ENCODE measurements at places on chromosomes 4 and X. TPM values are rescaled to one million over a fixed set of nuclear protein-coding genes. Genes with fewer than 3 reads are reported as not detected.

Gene FOXR2
- not detected for total RNA-seq

Gene ERAS
- total RNA-seq = not detected

Gene DMRTC1
- total RNA-seq = not detected

Gene MAGED4
- 0.45 TPM for total RNA-seq

Gene ASB12
- 0.22 TPM for total RNA-seq

Gene ALB
- total RNA-seq = 18.3 TPM

Gene GABRQ
- not detected for total RNA-seq

Gene PTTG2
- not detected for total RNA-seq

DNA sequence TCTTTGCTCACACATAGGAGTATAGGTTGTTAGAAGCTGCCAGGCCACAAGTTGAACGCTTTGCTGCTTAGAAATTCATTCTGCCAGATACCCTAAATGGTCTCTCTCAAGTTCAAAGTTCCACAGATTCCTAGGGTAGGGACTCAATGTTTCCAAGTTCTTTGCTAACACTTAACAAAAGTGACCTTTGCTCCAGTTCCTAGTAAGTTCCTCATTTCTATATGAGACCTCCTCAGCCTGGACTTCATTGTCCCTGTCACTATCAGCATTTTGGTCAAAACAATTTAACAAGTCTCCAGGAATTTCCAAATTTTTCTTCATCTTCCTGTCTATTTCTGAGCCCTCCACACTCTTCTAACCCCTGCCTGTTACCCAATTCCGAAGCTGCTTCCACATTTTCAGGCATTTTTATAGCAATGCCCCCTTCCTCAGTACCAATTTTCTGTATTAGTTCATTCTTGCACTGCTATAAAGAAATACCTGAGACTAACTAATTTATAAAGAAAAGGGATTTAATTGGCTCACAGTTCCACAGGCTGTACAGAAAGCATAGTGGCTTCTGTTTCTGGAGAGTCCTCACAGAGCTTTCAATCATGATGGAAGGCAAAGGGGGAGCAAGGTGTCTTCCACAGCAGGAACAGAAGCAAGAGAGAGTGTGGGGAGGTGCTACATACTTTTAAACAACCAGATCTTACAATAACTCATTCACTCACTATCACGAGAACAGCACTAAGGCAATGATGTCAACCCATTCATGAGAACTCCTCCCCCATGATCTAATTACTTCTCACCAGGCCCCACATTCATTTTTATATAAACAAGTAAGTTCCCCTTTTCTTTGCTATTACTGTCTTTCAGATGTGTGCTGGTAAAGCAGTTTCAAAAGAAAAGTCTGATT, 11.5 kb upstream of the TLR1 start:
- DNase-seq = no peak

DNA sequence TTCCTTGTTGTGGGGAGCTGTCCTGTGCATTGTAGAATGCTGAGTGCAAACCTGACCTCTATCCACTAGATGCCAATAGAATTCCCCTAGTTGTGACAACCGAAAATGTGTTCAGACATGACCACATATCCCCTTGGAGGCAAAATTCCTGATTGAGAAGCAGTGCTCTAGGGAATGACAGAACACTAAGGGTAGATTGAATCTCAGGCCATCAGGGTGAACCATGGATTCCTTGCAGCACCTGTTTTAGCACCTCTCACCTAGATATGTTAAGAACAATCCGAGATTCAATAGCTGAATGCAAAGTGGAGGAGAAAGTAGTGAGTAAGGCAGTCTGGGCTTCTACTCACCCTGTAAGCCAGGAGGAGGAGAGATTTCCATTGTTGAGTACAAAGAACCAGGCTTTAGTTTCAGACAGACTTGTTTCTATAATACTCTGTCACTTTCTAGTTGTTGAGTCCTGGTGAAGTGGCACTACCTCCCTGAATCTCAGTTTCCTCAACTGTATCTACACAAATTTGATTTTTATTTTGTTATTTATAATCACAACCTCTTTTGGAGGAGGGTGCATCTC, 111.0 kb upstream of the RAP2C start:
- DNase-seq = no peak

GRCh38 chrX:12153741-12154140, 15.5 kb downstream of the FRMPD4 start:
- no peak for DNase-seq

GRCh38 chr4:86759298-86759697, 89.9 kb downstream of the SLC10A6 start:
- no peak for DNase-seq

GRCh38 chr4:153216546-153216945, 12.3 kb downstream of the TRIM2 start:
- no peak for DNase-seq

DNA sequence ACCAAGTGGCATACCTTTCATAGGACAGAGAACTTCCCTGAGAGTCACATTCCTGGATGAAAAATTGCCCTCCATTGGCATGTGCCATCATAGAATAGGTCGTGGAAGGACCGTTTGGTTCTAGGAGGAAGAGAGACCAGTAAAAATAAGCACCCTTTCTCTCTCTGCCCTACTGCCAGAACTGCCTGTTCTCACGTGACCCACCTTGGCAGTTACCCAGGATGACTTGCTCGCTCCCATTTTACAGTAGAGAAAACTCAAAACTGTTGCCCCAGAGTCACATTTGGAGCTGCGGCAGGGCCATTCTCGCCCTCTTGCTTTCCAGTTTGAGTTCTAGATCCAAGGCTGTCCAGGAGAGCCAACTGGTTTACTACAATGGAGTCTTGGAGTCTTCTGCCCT, 1.1 kb upstream of the NLGN3 start:
- DNase-seq = no peak

GRCh38 chrX:71420686-71421085, 54.5 kb downstream of the TAF1 start:
- no peak for DNase-seq

DNA sequence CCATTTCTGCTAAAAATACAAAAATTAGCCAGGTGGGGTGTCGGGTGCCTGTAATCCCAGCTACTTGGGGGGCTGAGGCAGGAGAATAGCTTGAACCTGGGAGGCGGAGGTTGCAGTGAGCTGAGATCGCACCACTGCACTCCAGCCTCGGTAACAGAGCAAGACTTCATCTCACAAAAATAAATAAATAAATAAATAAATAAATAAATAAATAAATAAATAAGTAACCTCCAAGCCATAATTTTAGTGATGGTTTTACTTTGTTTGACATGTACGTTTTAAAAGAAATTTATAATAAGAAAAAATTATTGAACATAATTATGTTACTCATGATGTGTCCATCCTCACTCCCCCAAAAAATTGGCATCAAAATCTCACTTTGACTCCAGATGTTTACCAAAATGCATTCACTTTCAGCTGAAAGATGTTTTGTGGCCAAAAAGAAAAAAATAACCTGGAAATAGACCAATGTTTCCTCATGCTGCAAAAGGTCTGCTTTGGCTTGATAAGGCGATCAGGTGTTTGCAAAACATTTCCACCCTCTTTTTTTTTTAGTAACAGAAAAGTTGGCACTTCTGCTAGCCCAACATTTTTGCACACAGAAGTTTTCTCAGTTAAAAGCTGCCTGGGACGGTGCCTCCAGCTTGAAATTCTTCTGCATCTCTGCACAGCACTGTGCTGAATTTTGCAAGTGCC, 42.2 kb upstream of the DHRSX start:
- DNase-seq = no peak

GRCh38 chr4:143207555-143207954, 22.8 kb downstream of the USP38 start:
- DNase-seq = no peak

DNA sequence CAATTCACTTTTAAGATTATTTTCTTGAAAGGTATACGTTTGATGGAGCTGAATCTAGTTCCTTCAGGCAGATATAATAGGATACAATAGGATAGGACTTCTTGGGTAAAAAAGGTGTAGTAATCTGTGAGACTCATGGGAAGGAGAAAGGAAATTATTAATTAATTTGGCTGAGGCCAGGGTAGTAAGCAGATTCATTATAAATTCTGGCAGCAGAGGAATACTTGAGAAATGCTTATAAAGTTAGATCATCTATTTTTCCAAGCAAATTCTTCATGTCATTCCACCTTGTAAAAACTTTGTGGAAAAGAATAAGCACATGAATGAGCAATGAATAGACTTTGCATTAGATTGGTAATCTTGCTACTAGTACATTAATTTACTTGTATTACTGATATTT, 46.9 kb downstream of the GYPE start:
- DNase-seq = no peak

DNA sequence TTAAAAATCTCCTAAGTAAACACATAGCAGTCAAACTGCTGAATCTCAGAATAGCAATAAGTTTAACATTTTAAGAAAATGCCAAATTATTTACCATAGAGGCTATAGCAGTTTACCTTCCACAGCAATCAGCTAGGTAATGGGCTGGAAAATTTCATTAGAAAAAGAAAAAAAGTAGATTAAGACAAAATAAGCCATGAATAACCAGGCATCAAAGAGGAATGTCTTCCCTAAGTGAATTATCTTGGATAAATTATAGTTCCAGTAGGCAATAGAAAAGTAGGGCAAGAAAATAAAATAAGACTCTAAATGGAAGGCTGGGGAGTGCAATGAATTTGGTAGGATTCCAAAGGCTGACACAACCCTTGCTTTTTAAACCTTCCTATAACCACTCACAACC, 722.8 kb downstream of the TRAM1L1 start:
- no peak for DNase-seq

GRCh38 chrX:29926659-29927058, 288.7 kb upstream of the MAGEB2 start:
- DNase-seq = no peak

GRCh38 chrX:8692871-8693270, 39.1 kb downstream of the ANOS1 start:
- DNase-seq = no peak

DNA sequence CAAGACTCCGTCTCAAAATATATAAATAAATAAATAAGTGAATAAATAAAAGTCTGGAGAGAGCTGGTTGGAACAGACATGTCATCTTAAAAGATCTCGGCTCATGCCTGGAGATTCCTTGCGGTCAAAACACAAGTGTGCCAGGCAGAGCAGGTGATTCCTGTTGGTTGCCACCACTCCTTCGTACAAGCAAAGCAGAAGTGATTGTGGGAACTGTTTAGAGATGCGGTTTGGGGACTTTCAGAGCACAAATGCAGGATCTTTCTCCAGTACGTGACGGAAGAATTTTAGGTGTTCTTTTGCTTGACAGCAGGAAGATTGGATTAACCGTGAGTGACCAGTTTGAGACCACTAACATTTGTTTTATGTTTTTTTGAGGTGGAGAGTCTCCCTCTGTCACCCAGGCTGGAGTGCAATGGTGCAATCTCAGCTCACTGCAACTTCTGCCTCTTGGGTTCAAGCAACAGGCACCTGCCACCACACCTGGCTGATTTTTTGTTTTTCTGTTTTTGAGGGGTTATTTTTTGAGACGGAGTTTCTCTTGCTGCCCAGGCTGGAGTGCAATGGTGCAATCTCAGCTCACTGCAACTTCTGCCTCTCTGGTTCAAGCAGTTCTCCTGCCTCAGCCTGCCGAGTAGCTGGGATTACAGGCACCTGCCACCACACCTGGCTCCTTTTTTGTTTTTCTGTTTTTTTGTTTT, 2.8 kb upstream of the CRLF2 start:
- no peak for DNase-seq

- no peak for DNase-seq
Observed at GRCh38 chrX:12080265-12080664, 58.0 kb upstream of the FRMPD4 start.

- no peak for DNase-seq
Observed at GRCh38 chrX:20311505-20311904, 44.8 kb upstream of the RPS6KA3 start.

- DNase-seq = no peak
Observed at GRCh38 chrX:125503769-125504168, 184.1 kb downstream of the TEX13C start.

GRCh38 chr4:98887145-98887544, 41.8 kb downstream of the EIF4E start:
- no peak for DNase-seq

- DNase-seq = no peak
Observed at GRCh38 chr4:63566658-63567057, 842.6 kb downstream of the TECRL start.

- no peak for DNase-seq
Observed at GRCh38 chr4:123785538-123785937, 388.9 kb downstream of the SPRY1 start.

- DNase-seq = no peak
Observed at GRCh38 chr4:43402393-43402792, 509.9 kb downstream of the GRXCR1 start.

DNA sequence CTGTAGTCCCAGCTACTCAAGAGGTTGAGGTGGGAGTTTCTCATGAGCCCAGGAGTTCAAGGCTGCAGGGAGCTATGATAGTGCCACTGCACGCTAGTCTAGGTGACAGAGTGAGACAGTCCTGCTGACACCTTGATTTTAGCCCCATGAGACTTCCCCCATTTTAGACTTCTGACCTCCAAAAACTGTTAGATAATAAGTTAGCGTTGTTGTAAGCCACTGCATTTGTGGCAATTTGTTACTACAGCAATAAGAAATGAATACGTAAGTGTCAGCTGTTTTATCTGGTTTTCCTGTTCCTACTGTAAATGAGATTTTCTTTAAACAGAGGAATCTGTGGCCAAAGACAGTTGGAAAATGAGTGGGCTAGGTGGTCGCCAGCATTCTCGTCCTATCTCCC, 83.9 kb downstream of the ARHGAP10 start:
- no peak for DNase-seq

DNA sequence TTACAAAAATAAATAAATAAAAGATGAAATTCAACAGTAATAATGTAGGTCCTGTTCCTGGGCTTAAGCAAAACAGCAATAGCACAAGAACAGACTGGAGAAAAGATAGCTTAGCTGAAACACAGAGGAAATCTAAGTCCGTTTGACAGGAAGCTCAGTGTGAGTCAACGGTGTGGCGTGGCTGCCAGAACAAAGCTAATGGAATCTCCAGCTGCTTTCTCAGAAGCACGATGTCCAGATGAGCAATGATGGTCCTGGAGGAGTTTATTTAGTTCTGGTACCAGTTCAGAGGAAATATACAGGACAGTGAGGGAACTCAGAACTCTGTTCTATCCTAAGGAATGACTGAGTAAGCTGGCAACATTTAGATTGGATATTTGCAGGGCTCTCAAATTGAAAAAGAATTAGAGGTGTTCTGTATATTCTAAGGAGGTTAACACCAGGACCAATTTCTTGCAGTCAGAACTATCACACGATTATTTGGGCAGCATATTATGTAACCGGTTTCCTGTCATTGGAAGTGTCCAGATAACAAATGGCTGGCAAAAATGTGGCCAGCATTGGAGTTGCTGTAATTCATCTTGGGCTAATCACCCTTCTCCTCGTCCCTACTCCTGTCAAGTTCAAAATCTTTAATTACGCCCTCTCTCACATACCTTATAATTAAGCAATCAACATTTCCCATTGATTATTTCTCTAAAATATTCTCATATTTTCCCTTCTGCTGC, 12.7 kb downstream of the GAB3 start:
- DNase-seq = peak; percentile 28

Measured in activated T-cell treated with anti-CD3 and anti-CD28 coated beads, Interleukin-2, amount 50 U/mL, for 4 hours (primary cell).